ENCODE measurements at places on chromosomes 1 and 21. TPM values are rescaled to one million over a fixed set of nuclear protein-coding genes. Genes with fewer than 3 reads are reported as not detected.

Gene PLA2G2A
- 275 TPM for total RNA-seq

- DNase-seq = no peak
These were observed 772.0 kb downstream of the LTN1 start for GRCh38 chr21:28220680-28221079.

DNA sequence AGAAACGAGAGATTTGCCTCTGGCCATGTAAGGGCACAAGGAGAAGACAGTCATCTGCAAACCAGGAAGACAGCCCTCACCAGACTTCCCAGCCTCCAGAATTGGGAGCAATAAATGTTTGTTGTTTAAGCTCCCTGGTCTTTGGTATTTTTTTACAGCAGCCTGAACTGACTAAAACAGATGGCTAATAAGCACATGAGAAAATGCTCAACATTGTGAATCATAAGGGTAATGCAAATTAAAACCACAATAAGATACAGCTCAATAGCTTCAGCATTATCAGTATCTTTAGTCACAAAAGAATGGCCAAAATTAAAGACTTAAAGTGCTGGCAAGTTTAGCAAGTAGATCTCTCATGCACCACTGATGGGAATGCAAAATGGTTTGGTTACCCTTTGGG lies 11.7 kb downstream of the UBE2G2 start:
- no peak for DNase-seq

DNA sequence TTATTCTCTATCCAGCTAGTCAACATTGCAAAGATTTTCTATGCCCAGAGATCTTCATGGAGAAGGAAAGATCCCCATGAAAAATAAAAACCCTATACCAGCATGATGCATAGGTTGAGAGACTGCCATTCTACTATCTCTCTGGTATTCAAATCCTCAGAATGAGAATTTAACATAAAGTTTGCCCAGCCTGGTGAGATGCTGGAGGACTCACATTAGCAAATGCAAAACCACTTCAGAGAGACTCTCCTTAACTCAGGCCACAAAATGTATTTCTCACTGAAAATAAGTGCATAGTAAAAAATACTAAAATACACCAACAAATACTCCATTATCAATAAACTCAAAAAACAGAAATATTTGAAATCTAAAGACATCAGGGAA lies 430.0 kb upstream of the RUNX1 start:
- DNase-seq = no peak

GRCh38 chr1:2845869-2846268 lies 44.4 kb upstream of the TTC34 start:
- DNase-seq = peak; percentile 46

DNA sequence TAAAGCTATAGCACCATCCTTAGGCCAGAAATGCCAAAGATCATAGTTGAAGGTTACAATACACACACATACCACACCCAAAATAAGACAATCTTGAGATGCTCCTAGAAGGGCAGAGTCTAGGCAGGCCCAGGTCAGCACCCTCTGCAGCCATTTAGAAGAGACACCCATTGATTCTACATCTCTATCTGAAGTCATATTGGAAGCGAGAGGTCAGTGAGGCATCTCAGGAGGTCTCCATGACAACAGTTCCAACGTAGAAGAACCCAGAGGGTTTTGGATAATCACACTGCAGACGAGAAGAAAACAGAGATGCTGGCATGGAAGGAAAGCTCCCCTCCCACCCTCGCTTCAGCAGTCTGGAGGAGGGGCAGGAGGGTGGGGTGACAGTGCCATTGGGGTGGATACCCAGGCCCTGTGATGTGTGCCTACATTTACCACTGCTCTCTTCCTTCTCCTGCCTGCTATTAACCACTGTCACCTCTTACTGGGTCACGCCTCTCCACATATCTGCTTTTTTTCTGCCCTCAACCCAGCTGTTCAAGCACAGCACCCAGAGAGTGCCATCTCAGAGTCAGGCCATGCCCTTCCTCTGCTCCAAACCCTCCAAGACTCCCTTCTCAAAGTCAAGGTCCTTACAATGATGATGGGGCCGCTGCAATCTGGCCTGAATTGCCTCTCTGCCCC lies 6.2 kb downstream of the TMCO4 start:
- no peak for DNase-seq

GRCh38 chr1:178011465-178011828 lies 41.6 kb upstream of the SEC16B start:
- no peak for DNase-seq

- no peak for DNase-seq
These were observed 160.5 kb downstream of the PDE4B start for GRCh38 chr1:65953170-65953569.
